ENCODE measurements at places on chromosomes 11 and 22.

DNA sequence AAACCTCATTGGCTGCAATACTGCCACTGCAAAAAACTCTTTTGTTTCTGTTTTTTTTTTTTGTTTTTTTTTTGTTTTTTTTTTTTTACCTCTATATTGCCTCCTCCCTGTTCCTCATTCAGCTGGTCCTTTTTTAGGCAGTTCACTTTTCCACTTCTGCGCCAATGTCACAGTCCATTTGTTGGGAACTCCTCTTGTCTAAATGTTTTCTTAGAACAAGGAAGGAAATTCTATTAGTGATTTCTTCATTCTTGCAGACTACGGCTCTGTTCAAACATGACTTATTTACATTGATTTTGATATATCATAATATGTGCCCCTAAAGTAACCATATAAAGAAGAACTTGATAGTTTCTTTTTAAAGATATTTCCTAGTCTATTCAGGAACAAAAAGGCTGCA is 2.9 kb downstream of the FAM118B start:
- no peak for DNase-seq

GRCh38 chr22:49735901-49736421 is 91.7 kb downstream of the BRD1 start:
- DNase-seq, result no peak

- DNase-seq, result no peak
Observed at GRCh38 chr11:111819161-111819828, 52.1 kb downstream of the ALG9 start.

- no peak for DNase-seq
Observed at GRCh38 chr11:70445605-70446004, 47.3 kb downstream of the CTTN start.

GRCh38 chr11:6486938-6487337 is 5.6 kb downstream of the TIMM10B start:
- no peak for DNase-seq

GRCh38 chr11:12079726-12080556 is 30.4 kb upstream of the MICAL2 start:
- no peak for DNase-seq

GRCh38 chr11:63592975-63593395 is 21.2 kb downstream of the PLAAT3 start:
- no peak for DNase-seq

GRCh38 chr22:28111501-28112189 is 192.6 kb upstream of the PITPNB start:
- DNase-seq, result no peak

Data from activated CD4-positive, alpha-beta T cell treated with anti-CD3 and anti-CD28 coated beads for 4 hours (primary cell).